ENCODE measurements at places on chromosomes 16 and 17.

GRCh38 chr17:50634915-50635731 lies 442 bp downstream of the ABCC3 start:
- no peak for DNase-seq

- DNase-seq, result no peak
Measured at GRCh38 chr17:71118039-71118438, 948.7 kb downstream of the KCNJ2 start.

DNA sequence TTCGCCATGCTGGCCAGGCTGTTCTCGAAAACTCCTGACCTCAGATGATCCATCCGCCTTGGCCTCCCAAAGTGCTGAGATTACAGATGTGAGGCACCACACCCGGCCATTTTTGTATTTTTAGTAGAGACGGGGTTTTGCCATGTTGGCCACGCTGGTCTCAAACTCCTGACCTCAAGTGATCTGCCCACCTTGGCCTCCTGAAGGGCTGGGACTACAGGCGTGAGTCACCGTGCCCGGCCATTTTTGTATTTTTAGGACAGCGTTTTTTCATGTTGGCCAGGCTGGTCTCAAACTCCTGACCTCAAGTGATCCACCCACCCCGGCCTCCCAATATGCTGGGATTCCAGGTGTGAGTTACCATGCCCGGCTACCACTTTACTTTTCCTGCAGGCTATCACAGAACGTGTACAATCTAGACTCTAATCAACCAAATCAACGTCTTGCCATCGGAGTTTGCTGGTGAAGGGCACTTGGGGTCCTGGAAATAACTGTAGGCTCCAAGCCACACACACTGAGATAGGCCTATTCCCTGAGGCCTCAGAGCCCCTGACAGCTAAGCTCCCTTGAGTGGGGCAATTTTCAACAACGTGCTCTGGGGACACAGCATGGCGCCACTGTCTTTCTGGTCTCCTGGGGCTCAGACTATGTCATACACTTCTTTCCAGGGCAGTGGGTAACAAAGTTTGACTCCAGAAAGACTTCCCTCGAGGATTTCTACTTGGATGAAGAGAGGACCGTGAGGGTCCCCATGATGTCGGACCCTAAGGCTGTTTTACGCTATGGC lies 12.7 kb downstream of the SERPINF1 start:
- DNase-seq, result no peak

GRCh38 chr17:48488548-48489106 lies 42.2 kb downstream of the HOXB1 start:
- DNase-seq, result no peak

DNA sequence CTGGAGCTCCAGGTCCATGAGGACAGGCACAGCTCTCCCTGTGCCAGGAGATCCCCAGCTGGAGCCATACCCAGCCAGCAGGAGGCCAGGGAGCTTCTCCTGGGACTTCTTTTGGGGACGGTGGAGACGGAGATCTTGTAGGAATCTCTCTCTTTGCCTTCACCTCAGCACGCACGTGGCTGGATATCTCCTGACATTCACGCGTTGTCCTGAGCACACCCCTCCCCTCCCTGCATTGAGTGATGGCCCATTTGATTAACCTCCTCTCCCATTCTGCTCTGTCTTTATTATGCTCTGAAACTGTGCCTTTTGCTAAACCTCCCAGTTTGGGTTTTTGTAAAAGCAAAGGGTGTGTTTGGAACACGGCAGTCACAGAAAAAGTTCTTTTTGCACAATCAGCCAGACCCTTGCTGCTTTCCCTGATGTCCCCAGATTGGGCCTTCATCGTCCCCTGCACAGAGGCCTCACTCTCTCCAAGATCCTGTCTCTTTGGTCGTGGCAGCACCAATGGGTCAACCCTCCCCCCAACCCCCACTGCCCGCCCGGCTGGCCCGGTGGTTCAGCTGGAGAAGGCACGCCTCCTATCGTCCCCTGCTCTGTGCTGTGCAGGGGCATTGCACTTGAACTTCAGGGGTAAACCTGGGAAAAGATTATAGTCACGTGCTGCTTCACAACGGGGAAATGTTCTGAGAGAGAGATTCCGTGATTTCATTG lies 32.5 kb upstream of the LGALS9 start:
- DNase-seq, result no peak

- DNase-seq, result no peak
Measured at GRCh38 chr17:41906465-41907184, 12.1 kb downstream of the ACLY start.

GRCh38 chr17:39735882-39736281 lies 1.9 kb upstream of the GRB7 start:
- no peak for DNase-seq

DNA sequence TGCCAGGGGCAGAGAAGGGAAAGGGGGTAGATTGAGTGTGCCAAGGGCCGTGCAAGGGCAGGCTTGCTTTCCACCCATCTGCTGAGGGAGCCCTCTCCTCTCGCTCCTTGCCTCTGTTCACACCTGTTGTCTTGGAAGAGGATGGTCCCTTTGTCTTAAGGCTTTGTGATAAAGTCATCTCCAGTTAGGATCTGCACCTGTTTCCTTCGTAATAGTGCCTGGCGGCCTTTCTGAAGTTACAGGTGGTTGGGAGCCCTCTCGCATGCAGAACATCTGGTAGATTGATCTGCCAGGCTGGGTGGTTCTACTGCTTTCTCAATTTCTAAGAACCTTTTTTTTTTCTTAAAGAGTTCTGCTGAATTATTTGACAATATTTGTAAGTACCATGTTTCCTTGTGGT lies 16.3 kb downstream of the UBFD1 start:
- DNase-seq, result no peak

DNA sequence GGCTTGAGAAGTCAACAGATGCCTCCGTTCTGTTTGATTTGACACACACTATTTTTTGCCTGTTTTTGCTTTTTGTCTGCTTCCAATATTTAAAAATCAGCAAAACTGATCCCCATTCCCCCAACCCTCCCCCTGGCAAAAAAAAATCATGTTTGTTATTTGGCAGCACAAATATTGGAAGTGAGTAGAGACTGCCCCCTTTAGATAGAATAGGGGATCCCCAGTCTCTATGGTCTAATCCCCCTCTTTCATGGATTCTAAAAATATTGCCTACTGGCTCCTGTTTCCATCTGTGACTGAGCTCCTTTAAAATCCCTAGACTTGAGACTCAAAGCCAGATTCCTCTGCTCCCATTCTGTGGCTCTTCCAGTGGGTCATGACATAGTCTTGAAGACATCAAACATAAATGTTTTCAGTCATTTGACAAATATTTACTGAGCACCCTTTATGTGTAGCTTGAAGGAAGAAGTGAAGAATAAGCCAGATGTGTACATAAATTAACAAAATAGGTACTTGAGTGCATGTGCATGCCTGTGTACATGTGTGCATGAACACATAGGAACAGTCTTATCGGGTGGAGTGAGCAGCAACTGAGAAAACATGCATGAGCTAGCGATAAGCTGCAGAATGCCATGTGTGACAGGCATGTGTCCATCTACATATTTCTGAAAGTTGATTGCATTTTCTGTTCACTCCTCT lies 101.2 kb downstream of the SALL1 start:
- DNase-seq, result no peak

Data from stimulated activated CD4-positive, alpha-beta T cell treated with anti-CD3 and anti-CD28 coated beads, TNF-alpha, amount 100 ng/mL, for 48 hours (primary cell).